Foreskin fibroblast (primary cell): ENCODE measurements at places on chromosomes 4 and X.

DNA sequence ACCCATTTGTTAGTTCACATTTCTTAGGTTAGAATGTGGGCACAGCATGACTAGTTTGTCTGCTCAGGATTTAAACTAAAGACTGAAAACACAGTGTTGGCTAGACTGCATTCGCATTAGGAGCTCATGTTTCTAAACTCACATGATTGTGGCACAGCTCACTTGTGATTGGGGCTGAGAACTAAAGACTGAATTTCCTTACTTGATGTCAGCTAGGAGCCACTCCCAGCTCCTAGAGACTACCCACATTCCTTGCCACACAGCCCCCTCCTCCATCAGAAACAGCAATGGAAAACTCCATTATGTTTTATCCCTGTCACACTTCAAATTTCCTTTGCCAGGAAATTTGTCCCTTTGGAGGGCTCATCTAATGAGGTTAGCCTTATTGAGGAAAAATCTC lies 170.2 kb upstream of the NUDT6 start:
- DNase-seq: no peak

DNA sequence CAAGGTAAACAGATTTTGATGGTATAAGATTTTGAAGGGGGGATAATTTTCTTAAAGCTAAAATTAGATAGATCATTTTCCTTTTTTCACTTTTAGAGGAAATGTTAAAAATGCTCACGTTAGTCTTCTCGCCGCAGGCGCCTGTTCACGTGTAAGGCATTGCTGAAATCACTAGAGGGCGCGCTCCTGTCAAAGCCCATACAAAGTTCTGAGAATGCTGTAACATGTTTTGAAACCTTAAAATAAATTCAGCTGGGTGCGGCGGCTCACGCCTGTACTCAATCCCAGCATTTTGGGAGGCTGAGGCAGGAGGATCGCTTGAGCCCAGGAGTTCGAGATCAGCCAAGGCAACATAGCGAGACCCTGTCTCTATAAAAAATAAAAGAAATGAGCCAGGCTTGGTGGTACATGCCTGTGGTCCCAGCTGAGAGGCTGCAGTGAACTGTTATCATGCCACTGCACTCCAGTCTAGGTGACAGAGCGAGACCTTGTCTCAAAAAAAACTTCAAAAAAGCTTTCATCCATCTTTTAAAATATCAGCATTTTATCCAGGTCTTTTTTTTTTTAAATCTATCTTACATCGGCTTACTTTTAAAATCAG lies 138.0 kb downstream of the RBMX2 start:
- peak; percentile 72 for DNase-seq

DNA sequence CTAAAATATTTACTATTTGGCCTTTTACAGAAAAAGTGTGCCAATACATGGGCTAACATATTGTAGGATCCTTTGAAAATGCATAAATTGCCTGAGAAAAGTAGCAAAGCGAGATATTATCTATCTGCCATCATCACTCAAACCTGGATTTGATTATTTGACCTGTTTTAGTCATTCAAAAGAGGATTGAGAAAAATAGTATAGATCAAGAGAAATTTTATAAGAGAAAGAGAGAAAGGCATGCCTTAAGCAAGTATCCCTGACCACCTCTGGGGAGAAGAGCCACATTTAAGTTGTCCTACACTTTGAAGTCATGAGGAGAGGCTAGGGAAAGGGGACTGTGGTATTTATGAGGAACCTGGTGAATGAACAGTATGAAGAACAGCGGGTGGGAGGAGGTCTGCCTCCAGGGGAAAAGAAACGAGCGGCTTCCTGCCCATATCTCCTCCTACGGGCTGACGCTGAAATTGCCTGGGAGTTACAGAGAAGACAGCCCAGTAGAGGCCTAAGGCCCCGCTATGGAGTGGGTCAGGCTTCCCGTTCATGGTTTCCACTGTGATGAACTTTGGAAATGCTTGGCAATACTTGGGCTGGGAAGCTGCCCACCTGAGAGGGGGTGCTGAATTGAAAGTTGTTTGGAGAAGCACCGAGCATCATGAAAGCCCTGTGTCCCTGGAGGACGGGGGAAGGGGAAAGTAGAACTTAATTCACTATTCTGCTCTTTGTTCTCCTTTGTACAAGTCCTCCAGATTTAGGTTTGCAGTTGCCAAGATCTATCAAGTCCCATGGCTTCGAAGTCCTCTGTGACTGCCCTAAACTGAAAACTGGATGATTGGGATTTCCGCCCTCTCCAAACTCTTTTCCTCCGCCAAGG lies 106.9 kb upstream of the ACSL4 start:
- DNase-seq: peak; percentile 45

DNA sequence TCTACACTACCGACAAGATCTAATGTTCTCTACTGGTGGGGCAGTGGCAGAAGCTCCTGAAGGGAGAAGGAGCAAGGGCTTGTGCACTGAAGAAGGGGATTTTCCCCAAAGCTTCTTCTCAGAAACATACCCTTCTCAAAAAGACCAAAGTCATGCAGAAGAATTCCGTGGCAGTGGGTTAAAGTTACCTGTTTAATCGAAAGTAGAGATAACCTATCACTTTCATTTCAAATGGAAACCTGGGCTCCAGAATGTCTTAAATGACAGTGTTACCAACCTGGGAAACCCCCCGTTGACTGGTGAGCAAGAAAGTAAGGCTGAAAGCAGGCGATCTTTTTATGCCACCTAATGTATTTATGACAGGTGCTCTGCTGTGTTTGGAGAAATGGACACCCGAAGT lies 92.5 kb upstream of the TEX13D start:
- DNase-seq: no peak

GRCh38 chrX:56279863-56280262 lies 47.7 kb downstream of the KLF8 start:
- no peak for DNase-seq

DNA sequence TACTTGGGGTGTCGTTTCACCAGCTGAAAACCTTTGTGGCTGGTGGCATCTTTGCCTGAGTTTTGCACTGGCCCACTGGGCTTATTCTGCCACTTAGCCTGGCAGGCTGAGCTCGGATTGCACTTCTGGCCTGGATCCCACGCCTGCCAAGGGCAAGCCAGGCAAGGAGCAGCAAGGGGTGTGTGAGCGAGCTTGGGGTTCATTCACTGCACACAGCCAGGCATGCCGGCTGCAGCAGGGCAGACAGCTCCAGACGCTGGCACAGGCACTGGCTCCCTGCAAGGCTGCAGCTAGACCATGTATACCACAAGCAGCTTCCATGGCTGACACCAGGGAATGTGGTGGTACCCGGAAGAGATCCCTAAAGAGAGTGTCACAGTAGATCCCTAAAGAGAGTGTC lies 476.3 kb downstream of the EPHA5 start:
- DNase-seq: no peak

- peak; percentile 16 for DNase-seq
These were observed 664.3 kb downstream of the RPA4 start for GRCh38 chrX:97547877-97548578.

GRCh38 chr4:20847124-20847747 lies 147.0 kb downstream of the PACRGL start:
- DNase-seq: no peak

DNA sequence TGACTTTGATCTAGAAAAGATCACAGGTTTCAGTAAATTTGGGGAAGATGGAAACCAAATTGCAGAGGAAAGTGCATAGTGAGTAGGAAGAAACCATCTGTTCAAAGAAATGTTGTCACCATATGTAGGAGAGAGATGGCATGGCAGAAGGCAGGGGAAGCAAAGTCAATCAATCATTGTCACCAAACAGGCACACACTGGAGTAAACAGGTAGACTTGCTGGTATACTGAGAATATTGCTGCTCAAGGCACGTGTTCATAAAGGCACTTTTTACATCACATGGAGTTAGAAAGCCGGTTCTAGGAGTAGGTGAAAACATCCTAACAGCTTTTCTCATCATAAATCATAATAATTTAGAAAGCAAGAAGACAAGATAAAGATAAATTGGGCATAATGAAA lies 550.5 kb upstream of the FAT1 start:
- DNase-seq: no peak

DNA sequence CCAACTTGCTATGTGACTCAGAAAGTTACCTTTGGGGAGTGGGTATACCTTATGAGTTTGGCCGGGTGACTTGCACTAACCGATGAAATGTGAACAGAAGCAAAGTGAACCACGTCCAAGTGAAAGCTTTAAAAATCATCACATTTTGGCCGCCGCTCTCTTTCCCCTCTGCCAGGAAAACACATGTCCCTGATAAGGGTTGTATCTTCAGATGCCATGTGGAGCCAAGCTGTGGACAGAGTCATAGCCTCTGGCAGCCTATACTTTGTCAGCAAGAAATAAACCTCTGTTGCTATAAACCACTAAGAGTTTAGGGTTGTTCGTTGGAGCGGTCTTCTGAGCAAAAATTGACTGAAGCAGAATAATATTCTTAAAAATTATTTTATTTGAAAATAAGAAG lies 92.3 kb downstream of the PRDM5 start:
- DNase-seq: no peak

DNA sequence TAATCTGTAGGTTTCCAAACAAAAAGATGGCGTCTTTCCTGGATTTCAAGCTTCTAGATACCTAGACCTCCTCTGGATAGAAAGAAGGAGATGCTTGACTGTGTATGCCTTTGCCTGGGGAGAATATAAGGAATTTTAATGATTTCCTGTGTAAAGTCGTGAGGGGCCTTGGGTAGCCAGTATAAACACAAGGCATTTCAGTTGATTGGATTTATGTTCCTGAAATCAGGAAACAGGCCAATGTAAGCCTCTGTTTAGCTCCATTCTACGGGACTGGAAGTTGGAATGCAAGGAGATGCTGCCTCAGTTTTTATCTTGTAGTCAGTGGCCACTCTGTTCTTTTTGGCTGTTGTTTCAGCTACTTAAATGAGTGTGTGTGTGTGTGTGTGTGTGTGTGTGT lies 137.2 kb downstream of the GUCY2F start:
- no peak for DNase-seq

GRCh38 chr4:19756661-19757060 lies 495.0 kb upstream of the SLIT2 start:
- no peak for DNase-seq
